Trophoblast cell (in vitro differentiated cells and primary cell): ENCODE measurements at places on chromosomes 1 and 21.
A peak's percentile ranks its signal among the peaks of the same experiment; 100 is the strongest.

DNA sequence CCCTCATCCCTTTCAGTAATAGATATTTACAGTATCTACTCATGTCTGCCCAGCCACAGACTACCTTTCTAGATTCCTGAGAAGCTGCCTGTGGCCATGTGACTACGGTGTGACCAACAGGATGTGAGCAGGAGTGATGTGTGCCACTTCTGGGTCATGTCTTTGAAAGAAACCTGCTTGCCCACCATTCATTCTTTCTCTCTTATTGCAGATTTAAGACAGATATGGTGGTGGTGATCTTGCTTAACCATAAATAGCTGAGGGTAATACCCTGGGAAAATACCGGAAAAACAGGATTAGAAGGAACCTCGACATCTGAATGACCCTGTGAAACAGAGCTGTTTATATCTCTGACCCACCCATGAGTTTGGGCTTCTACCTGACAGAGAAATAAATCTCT is 41.6 kb upstream of the GUCA2A start:
- peak; percentile 85 for DNase-seq

GRCh38 chr1:227788271-227789083 is 27.0 kb upstream of the PRSS38 start:
- peak; percentile 72 for DNase-seq

DNA sequence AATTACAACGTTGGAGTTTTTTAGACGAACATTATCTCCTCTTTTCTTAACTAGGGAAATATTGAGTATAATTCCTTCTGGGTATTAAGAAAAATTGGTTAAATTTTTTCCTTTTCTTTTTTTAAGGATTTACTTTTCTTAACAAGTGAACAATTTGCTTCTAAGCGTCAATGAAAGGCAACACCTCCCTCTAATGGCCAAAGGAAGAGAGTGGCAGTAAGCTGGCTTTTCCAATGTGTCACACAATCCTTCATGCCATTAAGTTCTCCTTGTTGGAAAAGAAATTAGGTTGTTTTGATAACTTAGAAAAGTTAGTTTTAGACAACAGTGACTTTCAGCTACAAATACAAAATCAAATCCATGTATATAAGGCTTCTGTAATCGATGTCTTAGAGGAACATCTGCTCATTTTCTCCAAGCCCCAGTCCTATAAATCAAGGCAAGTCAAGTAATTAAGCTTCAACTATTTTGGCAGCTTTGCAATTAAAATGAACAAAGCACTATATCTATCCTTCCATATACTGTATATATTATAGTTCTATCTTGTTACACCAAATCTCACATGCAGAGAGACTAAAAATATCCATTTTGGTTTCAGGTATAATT is 62.8 kb downstream of the EDEM3 start:
- peak; percentile 21 for DNase-seq

DNA sequence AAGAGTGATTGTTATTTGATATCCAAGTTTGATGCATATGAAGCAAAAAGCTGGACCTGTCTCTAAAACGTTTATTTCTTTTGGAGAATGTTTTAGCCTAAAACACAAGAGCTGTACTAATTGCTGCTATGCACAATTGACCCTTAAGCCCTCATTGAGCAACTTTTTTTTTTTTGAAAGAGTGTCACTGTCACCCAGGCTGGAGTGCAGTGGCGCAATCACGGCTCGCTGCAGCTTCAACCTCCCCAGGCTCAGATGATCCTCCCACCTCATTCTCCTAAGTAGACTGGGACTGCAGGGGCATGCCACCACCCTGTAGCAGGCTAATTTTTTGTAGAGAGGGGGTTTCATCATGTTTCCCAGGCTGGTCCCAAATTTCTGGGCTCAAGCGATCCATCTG is 129.1 kb downstream of the PIK3R3 start:
- DNase-seq: no peak

- no peak for DNase-seq
Observed at GRCh38 chr1:28450561-28450960, 55.3 kb upstream of the RCC1 start.

DNA sequence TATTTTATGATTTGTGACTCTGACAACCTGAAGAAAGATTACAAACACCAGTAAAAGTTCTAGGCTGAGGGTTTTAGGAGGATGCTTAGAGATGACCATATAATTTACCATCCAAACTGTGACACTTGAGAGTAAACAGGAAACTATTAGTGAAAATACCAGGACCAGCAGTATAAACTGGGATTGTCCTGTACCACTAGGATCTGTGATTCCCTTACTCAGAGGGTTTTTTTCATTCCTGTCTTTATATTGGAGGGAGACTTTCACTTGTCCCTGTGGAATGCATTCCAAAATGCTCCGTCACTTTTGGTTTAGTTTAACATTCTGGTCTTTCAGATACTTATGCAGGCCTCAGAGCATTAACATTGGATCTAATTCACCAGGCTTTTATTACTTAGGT is 482.9 kb downstream of the PTBP2 start:
- no peak for DNase-seq

DNA sequence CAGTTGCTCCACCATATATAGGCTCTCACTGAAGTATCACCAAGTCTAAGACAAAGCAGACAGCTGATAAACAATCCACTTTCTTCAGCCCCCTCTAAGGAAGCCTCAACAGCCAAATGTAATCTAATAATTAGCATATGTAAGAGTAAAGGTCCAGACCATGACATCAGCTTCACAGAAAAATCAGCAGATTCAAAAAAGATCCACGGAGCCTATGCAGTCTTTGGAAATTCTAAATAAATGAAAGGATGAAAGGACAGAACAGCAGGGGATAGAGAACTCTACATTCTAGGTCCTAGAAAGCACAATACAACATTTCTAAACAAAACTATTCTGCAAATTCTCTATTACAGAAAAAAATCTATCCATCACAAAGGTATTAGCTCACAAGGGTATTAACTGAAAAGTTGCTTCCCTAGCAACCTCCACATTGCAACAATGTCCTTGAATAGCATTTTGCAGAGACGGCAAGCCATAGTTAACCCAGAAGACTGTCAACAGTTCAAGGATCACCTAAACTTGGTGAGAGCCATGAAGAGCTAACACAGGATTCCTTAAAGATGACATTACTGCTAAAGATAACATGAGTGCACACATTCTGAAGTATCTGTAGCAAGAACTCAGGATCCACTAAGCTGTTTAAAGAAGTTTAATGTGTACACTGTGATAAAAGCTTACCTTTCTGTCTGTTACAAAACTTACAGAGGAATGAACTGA is 74.3 kb downstream of the SIPA1L2 start:
- no peak for DNase-seq

- DNase-seq: peak; percentile 46
Observed at GRCh38 chr1:12177999-12178441, 11.2 kb downstream of the TNFRSF1B start.

DNA sequence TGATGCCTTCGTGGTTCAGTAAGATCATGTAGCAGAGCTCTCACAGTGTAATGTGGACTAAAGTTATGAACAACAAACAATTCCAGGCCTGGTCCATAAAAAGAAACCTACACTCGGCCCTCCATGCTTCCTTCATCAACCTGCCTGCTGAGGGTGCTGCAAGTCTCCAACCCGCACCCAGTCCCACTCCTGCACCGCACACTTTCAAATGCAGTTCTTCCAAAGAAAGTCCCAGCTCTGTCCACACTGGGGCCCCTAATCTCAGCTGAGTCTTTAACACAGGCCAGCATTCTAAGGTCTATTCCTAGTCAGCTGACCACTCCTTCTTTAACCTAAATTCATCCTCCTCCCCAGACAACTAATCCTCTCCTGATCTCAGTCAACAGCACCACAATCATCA is 71.5 kb upstream of the NR5A2 start:
- no peak for DNase-seq

- peak; percentile 73 for DNase-seq
Observed at GRCh38 chr1:172955161-172955815, 95.5 kb downstream of the TNFSF18 start.

- DNase-seq: no peak
Observed at GRCh38 chr1:231973830-231974229, 347.2 kb downstream of the DISC1 start.

- no peak for DNase-seq
Observed at GRCh38 chr1:163162381-163162914, 40.3 kb downstream of the RGS5 start.

GRCh38 chr1:187034501-187034900 is 205.8 kb downstream of the PLA2G4A start:
- no peak for DNase-seq

DNA sequence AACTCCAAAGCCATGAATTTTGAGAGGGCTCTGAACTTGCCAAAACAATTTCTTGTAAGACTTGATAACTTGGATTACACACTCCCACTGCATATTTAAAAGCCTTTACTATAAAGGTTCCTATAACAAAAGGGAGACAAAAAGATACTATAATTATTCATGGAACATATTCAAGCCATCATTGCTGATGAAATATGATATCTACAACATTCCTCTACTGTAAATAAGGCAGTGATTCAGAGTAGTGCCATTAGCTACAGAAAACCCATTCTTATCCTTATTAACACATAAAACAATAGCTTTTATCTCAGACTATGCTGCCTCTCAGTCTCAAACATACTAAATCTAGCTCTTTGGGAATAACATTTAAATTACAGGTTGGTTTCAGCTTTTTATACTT is 675.5 kb upstream of the CXADR start:
- no peak for DNase-seq

DNA sequence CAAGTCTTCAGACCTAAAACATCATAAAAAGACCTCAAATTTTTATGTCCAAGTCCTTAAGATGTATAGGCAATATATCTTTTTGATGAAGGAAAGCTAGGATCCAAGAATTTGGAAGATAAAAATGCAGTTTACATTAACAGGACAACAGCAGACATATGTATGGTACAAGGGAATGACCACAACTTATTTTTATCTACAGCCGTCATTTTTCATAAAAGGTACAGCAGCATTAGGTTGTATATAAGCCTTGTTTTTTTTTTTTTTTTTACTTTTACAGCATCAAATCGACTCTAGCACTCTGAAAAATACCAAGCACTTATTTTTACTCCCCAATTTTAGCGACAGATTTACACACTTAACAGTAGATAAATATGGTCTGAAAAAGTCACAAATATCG is 1.3 kb downstream of the SRSF10 start:
- no peak for DNase-seq

- DNase-seq: no peak
Observed at GRCh38 chr1:43388613-43389012, 987 bp downstream of the MED8 start.

- no peak for DNase-seq
Observed at GRCh38 chr21:31987696-31988095, 114.9 kb downstream of the HUNK start.

DNA sequence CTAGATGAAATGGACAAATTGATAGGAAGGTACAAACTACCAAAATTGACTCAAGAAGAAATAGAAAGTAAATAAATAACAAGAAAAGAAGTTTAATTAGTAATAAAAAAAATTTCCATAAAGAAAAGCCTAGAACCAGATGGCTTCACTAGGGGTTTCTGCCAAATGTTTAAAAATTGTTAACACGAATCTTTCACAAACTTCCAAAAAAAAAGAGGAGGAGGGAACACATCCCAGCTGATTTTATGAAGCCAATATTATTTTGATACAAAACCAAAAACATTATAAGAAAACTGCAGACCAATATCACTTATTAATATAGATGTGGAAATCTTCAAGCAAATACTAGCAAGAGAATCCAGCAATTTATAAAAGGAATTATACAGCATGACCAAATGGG is 89.5 kb downstream of the COLGALT2 start:
- no peak for DNase-seq

- no peak for DNase-seq
Observed at GRCh38 chr1:217274416-217274815, 356.5 kb downstream of the GPATCH2 start.

DNA sequence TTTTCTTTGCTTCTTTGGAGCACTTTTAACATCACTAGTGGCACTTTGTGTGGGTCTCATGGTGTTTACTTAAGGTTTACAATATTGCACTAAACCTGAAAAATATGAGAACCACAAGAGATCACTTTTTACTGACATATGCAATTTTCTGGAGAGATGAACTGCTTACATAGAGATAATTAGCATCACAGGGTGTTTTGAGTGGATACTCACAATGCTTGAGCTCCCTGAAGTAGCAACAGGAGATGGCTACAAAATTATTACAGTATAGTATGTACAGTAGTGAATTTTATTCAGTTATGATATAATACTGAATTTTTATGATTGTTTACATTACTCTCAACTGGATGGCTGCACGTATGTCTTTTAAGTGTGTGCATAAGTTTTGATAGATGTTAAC is 22.6 kb downstream of the RPRD2 start:
- DNase-seq: no peak

DNA sequence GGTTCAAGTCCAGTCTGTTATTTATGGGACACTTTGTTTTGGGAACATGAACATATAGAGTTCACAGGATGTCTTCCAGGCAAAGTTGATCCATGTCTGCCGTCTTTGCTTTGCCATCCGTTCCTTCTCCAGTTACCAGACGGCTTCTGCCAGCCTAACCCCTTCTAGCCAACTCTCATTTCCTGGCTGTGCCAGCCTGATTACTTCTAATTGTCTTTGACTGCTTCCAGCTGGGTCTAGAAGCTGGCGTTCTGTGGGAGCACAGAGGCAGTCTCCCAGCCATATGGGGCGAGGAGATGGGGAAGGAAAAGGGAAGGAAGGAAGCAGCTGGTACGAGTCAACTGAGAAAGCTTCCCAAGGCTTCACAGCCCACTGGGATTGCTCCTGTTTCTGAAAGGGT is 3.1 kb upstream of the HUNK start:
- DNase-seq: no peak

DNA sequence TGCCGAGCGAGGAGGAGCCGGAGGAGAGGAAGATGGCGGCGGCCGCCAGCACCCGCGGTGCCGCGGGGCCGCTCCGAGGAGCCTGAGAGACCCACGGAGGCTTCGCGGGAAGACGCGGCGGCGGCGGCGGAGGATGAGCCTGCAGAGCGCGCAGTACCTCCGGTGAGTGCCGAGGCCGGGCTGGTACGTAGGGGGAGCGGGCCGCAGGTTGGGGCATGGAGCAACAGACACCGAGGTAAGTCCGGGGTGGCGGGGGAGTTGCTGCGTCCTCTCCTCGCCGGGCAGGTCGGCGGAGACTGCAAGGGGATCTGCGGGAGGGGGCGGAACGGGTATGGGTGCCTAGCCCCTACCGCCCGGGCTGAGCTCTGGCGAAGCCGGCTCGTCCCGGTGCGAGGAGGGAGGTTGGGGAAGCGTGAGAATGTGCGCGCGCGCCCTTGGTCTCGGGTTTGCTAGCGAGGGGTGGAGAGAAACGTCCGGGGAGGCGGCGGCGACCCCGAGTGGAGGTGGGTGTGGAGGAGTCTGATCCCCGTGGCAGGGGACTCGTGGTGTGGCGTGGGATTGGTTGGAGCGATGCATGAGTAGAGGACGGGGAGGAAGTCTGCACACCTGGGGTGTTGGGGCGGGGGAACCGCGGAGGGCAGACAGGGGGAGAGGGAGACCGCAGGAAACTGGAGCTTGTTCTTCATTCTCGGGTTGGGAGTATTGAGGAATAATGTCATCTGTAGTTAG is at the start of gene SMG7:
Gene SMG7 (plus strand): TSS at position 12 of the 729 bp plus-strand sequence. CDS start 122 bp downstream, at position 134.
- peak; percentile 43 for DNase-seq

GRCh38 chr1:180260541-180260940 is 30.5 kb downstream of the LHX4 start:
- no peak for DNase-seq

GRCh38 chr1:220370041-220370700 is 97.9 kb upstream of the RAB3GAP2 start:
- peak; percentile 57 for DNase-seq

- DNase-seq: no peak
Observed at GRCh38 chr1:230463760-230464159, 37.6 kb upstream of the PGBD5 start.

GRCh38 chr1:161044535-161044907 is 1.3 kb downstream of the USF1 start:
- no peak for DNase-seq
